ENCODE measurements at places on chromosomes 4 and X.

GRCh38 chrX:129574214-129574613, 34.2 kb downstream of the OCRL start:
- DNase-seq = no peak

- no peak for DNase-seq
Observed at GRCh38 chr4:23873717-23874535, 15.9 kb downstream of the PPARGC1A start.

- DNase-seq = no peak
Observed at GRCh38 chrX:120575379-120576114, 14.8 kb upstream of the CUL4B start.

- DNase-seq = no peak
Observed at GRCh38 chr4:153409924-153410501, 56.1 kb upstream of the TMEM131L start.

DNA sequence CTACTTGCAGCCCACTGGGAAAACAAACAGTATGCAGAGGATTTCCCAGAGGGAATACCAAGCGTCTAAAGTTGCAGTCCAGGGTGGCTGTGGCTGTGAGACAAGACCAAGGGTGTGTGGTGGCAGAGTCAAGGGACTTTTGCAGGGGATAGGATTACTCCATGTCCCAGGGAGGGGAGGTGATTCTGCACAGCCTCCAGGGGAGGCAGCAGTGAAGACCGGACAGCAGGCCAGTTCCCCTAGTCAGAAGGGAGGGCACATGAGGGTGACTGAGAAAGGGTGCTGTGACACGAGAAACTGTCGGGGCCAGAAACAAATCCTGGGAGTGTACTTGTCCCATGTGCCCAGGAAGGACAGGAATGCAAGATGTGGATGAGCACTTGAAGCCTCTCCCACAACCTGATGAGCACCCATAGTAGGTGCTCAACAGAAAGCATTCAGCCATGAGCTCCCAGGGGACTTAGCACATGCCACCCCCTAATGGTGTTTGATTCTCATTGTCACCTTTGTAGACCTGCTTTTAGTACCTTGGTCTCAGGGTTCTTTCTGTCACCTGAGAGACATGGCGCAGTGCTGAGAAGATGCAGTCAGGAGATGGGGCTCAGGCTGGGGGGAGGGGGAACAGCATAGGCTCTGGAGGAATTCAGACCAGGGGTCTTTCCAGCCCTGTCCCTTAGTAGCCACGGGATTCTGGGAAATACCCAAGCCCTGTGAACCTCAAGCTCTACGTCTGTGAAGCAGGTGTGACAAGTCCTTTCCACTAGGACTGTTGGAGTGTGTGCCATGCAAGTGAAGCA, 18.1 kb upstream of the HSFX3 start:
- DNase-seq = no peak

DNA sequence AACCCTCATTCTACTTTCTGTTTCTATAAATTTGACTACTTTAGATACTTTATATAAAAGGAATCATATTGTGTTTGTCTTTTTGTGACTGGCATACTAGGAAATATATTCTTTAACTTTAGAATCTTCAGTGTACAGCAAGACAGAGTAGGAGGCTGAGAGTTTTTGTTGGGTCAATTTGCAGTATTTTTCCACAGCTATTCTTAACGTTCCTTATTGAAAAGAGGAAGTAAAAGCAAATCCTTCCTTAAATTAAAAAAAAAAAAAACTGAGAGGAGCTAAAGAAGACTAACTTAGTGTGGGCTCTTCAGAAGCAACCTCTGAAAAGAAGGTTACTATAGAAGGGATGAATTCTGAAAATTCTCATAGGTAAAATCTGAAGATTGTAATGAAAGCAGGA, 1194.6 kb downstream of the ADGRL3 start:
- no peak for DNase-seq

DNA sequence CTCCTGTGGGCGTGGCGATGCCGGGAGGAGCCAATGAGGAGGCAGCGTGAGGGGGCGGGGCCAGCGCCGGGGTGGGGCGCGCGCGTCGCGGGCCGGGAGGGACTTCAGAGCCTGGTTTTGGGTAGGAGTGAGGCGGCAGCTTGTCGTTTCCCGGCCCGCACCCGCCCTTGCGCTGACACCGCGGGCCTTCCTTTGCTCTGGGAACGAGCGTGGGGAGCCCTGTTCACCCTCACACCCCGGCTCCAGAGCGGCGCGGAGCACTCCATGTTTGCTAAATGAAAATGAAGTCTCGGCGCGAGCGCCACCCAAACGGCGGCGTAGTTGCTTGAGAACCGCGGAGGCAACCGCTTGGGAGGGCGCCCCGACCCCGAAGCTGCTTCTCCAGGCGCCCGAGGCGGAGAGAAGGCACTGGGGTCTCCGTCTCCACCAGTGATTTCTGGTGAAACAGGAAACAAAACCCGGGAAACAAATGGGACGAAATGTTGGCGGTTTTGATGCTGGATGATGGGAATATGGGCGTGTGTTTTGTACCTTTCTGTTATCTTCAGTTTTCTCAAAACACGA, 497 bp upstream of the GRPEL1 start:
- DNase-seq = peak; percentile 100

DNA sequence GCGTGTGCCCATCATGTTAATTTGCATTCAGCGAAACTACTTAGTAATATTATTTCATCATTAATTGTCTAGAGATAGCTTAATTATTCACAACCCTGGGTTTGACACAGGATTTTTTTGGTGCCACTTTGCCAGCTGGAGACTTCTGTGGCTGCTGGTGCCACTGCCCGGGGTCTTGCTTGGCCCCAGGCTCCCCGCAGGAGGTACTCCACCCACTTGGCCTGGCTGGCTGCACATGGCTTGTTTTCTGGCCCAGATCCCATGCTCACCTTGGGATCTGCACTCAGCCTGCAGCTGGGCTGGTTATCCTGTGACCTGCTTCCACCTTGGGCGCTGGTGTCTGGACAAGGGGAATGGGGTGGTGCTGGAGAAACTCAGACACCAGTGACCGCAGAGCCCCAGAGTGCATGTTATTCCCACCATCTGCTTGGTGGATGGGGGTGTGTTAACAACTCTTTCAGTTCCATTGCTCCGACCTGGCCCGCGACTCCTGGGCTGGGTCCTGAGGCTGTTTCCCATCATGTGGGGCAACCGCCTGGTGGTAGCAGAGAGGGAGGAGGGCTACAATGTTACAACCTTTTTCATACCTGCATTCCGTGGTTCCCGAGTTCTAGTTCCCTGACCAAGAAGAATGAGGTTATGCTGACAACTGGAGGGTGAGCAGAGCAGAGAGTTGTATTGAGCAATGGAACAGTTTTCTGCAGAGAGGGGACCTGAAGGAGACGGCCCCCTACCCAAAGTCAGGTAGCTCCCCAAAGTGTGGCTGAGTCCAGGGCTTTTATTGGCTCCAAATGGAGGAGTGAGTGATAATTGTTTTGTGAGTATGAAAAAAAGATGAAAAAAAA, 1950.0 kb upstream of the IGFBP7 start:
- DNase-seq = no peak

GRCh38 chrX:77264490-77264889, 182.7 kb upstream of the FGF16 start:
- DNase-seq = no peak

- no peak for DNase-seq
Observed at GRCh38 chrX:10893366-10893765, 217.8 kb upstream of the HCCS start.

DNA sequence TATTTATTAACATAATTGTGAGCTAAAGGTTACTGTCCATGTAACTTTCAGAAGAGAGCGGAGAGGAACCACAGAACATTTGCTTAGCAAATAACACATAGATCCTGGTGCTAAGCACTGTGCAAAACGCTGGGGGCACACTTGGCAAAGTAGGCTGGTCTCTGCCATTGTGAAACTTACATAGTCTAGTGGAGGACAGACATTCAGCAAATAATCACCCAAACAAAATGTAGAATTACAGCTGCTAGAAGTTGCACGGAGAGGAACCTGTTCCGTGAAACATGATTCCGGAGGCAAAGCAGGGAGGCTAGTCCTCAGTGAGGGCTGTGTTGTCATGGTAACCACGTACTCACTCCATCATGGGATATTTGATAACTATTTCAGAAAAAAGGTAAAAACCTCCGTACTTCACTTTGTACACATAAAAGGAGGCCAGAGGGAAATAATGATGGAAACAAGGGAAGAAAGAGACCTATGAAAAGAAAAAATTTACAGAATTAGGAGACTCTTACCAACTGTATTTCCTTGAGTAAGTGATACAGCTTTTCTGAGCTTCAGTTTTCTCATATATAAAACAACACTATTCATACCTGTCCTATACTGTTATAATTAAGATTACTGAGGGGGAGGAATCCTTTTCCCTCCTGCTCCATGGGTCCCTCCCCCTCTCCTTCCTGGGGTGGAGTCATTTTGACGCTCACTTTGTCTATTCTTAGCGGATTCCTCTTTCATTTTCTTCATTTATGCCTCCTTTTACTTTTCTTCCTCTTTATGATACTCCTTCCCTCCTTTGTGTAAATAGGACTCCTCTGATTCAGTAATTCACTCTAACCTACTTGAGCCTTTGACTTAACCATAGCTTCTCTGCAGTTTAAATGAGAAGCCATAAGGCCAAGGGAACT, 825 bp upstream of the RASGEF1B start:
- no peak for DNase-seq

GRCh38 chr4:47835494-47835893, 2.4 kb downstream of the CORIN start:
- no peak for DNase-seq

GRCh38 chrX:106612393-106612763, 600 bp downstream of the RADX start:
- DNase-seq = no peak

DNA sequence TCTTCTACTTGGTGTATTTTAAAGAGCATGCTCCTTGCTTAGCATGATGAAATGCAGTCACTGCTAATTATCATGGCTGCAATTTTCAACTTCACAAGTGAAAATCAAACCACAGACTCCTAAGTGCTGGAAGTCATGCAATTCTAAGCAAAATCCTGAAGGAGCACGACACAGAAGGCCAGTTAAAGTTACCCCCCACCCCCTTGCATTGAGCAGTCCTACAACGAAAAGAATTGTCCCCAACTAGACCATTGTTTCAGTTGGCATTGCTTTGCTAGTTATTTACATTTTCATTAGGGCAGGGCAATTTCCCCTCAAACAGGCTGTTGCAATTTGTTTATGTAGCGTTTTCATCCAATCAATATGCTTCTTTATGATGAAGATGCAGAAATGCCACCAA, 321.2 kb downstream of the PCDH7 start:
- DNase-seq = no peak

- no peak for DNase-seq
Observed at GRCh38 chr4:153684971-153685371, 891 bp downstream of the TLR2 start.

DNA sequence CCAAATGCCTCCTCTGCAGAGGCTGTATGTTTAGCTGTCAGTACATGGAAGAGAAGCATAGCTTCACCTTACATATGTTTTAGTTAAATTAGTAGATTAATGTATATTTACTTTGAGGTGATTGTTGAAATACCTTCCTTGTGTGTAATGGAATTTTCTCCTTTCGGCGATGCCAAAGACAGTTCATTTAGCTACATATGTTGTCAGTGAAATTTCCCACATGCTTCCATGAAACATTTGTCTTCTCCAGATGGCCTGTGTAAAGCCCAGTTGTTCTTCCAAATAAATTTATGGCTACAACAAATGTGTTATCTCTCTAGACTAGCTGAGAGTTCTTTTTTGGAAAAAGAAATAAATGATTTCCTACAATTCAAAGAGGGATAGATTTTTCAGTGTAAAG, 95.2 kb downstream of the GPAT3 start:
- DNase-seq = no peak

- DNase-seq = no peak
Observed at GRCh38 chr4:152817331-152817730, 37.6 kb downstream of the ARFIP1 start.

DNA sequence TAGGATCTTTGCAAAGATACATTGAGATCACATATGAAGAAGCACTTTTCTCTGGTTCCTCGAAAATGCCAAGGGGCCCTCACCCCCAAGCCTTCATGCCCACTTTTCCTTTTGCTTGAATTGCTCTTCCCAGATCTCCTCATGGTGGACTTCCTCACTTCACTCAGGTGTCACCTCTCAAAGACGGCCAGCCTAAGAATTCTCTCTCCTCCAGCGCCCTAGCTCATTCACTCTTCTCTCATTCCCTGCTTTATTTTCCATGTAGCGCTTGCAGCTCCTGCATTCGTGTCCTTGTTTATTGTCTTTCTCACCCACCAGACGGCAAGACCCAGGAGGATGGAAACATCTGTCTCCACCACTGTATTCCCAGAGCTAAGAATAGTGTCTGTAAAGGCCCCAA, 32.9 kb downstream of the CCKAR start:
- no peak for DNase-seq

Data from stimulated activated CD8-positive, alpha-beta memory T cell treated with anti-CD3 and anti-CD28 coated beads, Interleukin-4, amount 100 ng/mL, for 1 hour (primary cell).